ENCODE measurements at places on chromosomes 3 and 15.

DNA sequence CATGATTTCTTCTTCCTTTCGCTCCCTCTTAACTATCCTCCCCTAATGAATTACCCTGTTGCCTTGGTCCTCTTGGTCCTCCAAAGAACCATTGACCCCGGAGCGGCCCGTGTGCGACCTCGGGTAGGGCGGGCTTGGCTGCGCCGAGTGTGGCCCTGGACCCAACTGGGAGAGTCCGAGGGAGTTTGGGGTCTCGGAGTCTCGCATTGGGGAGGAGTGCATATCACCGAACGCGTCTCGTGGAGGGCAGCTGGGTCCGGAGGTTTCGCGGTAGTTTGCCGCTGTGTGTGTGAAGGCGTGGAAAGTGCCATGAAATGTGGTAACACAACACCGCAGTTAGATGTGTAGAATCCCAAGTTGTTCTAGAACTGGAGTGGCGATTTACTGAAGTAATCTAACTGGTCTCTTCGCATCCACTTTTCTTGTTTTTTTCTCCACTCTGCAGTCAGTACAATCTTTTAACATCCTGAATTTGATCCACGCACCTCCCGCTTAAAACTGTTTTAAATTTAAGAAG is 363 bp downstream of the GTF2E1 start:
- DNase-seq, result peak; percentile 18

- no peak for DNase-seq
Observed at GRCh38 chr3:79516795-79517194, 251.0 kb downstream of the ROBO1 start.

- DNase-seq, result no peak
Observed at GRCh38 chr15:78353093-78353492, 12.9 kb downstream of the CRABP1 start.

DNA sequence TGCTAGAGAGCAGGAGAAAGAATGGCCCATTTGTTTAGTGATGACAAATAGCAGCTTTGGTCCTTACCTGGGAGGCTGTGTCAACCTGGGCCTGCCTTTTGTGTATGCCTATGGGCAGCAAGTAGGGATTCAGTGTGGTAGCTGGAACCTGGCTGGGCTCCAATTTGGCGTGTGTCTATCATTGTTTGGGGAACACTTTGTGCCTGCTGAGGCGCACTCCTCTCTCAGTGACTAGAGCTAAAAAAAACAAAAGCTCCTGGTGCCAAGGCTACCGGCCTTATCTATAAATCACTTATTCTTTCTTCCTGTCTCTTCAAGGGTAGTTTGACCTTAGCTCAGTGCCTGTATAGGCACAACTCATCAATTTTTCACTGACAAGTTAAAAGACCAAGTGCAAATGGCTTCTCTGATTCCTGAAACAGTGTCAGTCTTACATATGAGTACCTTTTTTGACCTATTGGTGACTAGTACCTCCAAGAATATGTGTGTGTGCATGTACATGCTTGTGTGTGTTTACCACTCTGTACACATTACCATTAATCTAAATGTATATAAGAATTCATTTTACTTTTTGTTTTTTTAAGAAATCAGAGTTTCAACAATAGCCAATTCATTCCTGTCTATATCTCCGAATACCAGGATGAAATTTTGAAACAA is 54.6 kb downstream of the GMNC start:
- no peak for DNase-seq

DNA sequence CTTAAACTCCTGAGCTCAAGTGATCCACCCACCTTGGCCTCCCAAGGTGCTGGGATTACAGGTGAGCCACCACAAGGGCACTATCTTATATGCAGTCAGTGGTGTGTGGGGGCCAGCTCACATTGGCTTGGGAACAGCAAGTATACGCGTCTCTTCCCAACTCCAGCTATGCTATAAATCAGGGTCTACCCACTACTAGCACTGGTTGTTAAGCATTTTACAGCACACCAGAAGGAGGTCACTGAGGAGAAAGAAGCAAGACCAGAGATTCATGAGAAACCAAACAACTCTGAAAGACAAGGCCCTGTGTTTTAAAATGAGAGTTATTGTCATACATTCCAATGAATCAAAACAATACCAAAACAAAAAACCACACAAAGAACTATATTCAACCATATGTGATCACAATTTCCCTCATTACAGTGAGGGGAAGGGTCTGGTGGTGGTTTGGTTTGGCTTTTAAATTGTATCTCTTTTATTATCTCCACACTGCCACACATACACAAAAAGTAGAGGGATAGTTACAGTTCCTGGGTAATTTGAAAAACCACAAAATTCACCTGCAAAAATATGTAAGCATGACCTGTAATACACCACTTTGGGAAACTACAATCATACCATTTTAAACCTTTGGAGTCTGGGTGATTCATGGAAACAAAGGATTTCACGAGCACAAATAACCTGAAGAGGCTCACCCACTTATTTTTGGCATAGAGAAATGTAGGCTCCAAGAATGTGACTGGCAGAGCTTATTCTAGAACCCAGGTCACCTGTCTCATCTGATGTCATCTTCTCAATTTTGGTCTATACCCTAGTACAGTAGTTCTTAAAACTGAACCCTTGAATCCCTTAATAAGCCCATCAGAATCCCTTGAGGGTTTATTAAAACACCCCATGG is 5.2 kb downstream of the MAGI1 start:
- DNase-seq, result no peak

DNA sequence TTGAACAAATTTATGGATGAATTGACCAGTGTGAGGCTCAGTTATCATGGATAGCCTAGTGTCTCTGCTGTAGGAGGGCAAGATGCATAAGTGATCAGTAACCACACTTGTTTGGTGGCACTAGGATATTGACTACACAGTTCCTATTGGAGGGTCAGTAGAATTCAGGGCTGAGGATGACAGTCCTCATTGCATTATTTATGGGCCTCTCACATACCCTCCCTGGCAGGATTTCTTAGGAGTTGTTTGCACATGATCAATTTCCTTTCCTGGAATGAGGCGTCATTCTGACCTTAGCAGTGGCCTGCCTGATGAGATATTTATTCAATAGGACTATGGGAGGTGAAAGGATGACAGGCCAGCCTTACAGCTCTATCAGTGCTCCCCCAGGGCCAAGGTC is 125.1 kb upstream of the AGBL1 start:
- no peak for DNase-seq

DNA sequence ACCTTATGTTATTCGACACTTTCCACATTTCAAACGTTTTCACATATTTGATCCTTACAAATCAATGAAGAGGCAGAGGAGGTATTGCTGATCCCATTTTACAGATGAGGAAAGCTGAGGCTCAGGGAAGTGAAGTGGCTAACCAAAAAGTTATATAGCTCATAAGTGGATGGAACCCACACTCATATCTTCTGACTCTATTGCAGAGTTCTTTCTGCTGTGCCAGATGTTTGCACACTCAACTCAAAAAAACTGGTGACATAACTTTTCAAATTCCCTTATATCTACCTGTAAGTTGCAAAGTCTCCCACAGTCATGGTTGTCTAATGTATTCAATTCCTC is 84.0 kb upstream of the SETMAR start:
- no peak for DNase-seq

DNA sequence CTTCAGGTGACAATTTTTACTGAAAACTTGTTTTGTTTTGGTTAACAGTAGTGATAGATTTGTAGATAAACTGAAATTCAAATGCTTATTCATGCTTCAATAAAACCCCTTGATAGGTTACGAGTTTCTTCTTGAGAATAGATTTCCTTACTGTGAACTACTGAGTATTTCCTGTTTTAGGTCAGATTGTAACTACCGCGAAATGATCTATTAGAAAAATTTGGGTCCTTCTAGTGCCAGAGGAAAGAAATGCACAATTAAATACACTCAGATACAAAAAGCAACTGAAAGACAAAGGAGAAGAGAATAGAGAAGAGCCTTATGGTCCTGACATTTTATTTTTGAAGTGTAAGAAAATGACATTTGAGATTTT is 251.7 kb upstream of the TBL1XR1 start:
- no peak for DNase-seq

DNA sequence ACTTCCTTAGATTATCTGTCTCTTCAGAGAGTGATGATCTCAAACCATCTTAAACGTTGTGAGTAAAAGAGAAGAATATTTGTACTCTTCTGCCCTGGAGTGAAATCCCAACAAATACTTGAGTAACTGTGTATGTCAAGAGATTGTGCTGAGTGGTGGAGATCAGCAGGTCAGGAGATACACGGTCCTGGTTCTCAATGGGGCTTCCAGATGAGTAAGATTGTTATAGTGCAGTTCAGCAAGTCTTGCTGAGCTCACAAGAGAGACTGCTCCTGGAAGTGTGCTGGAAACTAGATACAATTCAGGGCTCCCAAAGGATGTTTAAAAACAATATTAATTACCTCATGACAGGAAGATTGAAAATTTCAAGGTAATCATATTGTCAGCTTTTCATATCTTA is 184.3 kb downstream of the AKAP13 start:
- DNase-seq, result no peak

DNA sequence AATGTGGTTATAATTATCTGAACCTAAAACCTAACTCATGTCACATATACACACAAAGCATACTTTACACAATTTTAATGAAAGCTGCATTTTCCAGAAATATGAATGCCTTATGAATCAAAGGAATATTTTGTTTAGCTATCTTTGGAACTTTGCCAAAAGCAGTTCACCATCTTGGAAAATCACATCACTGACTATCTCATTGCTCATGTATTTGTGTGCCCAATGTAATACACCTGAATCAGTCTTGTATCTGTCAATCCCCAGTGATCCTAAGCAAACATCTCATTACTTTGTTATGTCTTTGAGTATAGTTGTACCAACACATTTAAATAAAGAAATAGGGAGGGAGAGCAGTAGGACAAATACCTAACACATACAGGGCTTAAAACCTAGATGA is 15.6 kb upstream of the CD47 start:
- no peak for DNase-seq

- DNase-seq, result no peak
Observed at GRCh38 chr15:25501828-25502446, 63.1 kb upstream of the UBE3A start.

GRCh38 chr3:73378207-73378606 is 246.5 kb downstream of the PDZRN3 start:
- DNase-seq, result no peak

DNA sequence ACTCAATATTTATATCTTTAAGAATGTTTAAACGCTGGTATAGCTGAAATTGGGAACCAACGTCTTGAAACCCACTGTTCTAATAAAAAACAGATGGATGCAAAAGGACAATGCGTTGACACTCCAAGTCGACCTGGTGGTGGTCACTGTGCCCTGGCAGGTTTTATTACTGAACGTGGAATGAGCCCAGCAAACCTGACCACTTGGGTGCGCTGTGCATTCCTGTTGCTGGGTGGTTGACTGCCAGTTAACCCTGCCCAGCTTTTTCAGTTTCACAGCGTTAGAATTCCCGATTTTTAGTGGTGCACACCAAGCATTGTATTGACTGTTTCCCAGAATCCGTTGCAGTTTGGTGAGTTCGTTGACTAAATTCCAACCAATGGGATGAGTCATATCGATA is 384.4 kb downstream of the OCA2 start:
- DNase-seq, result no peak

Measured in T-helper 17 cell (primary cell).